Fibroblast of upper back skin (primary cell): ENCODE measurements at places on chromosomes 7 and 10.

- DNase-seq: no peak
Measured at GRCh38 chr10:122632576-122632975, 67.1 kb downstream of the C10orf120 start.

- DNase-seq: no peak
Measured at GRCh38 chr7:36764929-36765328, 40.6 kb upstream of the AOAH start.

- no peak for DNase-seq
Measured at GRCh38 chr10:49160814-49161213, 27.0 kb upstream of the FAM170B start.

GRCh38 chr10:121556455-121556854 lies 41.8 kb downstream of the FGFR2 start:
- DNase-seq: no peak

- no peak for DNase-seq
Measured at GRCh38 chr10:18699849-18700840, 40.9 kb downstream of the ARL5B start.

DNA sequence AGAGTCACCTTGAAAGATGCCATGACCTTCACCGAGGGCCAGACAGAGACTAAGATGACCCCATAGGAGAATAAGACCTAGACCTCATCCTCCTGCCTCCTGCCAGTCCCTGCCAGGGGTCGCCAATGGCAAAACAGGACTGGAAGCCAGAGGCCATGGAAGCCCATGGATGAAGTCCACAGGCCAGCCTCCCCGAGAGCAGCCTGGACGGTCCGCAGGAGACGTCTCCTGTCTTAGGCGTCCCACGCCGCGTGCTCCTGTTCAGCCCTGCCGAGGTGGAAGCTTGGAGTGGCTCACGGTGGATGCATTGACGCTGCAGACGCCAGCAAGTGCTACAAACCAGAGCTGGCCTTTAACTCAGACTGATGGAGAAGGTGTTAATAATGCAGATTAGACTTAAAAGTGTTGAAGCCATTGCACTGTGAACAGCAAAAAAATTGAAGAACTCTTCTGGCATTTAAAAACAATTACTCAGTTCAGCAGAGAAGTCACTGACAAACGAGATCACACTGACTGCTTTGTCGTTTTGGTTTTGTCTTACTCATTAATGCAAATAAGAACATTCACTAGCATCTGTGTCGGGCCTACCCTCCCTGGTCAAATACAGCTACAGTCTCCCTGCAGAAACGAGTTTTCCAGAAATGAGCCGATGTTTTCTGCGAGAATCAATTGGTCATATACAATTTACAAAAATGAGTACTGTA lies 38.1 kb upstream of the FAM20C start:
- no peak for DNase-seq

DNA sequence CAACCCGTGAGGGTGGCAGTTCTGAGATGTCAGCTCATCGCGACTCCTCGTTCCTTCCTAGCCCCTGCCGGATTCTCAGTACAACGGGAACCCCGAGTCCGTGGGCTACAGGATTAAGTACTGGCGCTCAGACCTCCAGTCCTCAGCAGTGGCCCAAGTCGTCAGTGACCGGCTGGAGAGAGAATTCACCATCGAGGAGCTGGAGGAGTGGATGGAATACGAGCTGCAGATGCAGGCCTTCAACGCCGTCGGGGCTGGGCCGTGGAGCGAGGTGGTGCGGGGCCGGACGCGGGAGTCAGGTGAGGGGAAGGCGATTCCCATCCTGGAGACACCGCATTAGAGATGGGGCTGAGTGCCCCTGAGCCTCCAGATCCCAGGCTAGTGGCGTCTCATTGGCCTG lies 568.1 kb upstream of the FOXK1 start:
- DNase-seq: no peak

DNA sequence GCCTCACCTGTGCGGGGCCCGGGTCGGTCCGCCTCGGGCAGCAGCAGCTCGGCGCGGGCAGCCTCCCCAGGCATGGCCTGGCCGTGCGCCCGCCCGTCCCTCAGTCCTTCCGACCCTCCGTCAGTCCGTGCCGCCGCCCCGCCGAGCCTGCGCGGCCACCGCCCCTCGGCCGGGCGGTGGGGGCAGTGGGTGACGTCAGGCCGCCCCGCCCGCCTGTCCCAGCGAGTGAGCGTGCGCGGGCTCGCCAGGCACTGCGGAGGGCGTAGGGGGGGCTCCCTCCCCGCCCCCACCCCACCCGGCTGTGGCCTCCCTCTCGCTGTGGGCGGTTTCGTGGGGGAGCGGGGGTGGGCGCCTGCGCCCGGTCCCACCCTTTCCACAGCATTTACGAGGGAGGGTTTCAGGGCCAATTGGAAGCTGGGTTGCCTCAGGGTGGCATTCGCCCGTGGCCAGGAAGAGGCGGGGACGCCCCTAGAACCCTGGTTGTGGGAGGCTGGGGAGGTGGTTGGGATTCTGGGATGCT lies at the start of gene NACAD:
NACAD (minus strand) TSS at position 149 of the 520 bp plus-strand sequence; CDS start at position 74, 75 bp downstream.
- DNase-seq: peak; percentile 34

DNA sequence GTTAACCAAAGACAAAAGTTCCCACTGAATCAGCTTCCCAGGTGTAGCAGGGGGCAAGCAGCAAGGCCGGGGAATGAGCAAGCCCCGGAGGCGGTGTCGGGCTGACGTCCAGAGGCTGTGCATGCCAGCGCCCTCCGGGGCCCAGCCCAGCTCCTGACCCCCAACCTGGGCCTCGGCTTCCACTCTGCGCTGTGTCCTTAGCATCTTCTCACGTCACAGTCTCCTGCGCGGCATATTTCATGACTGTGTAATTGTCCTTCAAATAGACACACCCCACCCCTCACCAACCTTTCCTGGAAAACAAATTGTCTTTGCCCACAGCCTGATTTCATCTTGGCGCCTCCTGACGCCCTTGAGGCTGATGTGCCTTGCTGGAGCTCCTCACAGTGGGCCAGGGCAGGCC lies 133.5 kb downstream of the RGS10 start:
- DNase-seq: no peak

- DNase-seq: no peak
Measured at GRCh38 chr10:53005612-53006345, 233.2 kb upstream of the MBL2 start.

- DNase-seq: no peak
Measured at GRCh38 chr10:7580520-7580919, 86.2 kb downstream of the ITIH5 start.

- DNase-seq: no peak
Measured at GRCh38 chr7:105688617-105689016, 107.3 kb upstream of the EFCAB10 start.

DNA sequence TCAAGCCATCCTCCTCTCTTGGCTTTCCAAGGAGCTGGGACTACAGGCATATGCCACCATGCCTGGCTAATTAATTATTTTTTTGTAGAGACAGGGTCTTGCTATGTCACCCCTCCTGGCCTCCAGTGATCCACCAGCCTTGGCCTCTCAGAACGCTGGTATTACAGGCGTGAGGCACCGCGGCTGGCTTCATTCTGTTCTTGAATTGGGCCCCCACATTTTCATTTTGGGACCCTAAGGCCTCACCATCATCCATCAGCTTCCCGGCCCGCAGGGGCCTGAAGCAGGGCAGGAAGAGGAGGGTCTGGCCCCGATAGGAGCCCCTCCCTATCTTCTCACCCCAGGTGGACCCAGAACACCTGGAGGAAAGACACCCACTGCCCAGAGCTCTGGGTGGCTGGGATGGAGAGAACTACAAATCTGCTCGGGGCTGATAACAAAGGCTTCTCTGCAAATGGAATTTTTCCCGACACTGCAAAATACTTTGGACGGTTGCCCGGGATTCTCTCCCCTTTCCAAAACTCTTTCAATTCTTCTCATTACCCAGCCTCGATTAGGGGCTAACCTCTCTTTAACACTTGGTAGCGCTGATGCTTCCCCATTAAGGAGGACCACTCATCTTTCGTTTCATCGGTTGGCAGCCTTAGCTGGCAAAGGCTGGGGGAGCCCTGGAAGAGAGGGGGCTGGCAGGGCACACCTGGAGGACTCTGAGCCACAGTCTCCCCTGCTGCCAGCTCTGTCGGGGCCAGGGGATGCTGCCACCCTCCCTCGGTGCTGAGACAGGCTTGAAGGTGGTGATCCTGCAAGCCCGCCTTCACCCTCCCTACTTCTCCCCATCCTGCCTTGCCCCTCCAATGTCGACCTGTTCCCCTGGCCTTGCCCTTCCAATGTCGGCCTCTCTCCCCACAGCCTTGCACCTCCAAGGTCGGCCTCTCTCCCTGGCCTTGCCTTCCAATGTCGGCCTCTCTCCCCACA lies 81.0 kb upstream of the GNA12 start:
- DNase-seq: no peak

- no peak for DNase-seq
Measured at GRCh38 chr7:125089171-125089570, 159.5 kb upstream of the POT1 start.

DNA sequence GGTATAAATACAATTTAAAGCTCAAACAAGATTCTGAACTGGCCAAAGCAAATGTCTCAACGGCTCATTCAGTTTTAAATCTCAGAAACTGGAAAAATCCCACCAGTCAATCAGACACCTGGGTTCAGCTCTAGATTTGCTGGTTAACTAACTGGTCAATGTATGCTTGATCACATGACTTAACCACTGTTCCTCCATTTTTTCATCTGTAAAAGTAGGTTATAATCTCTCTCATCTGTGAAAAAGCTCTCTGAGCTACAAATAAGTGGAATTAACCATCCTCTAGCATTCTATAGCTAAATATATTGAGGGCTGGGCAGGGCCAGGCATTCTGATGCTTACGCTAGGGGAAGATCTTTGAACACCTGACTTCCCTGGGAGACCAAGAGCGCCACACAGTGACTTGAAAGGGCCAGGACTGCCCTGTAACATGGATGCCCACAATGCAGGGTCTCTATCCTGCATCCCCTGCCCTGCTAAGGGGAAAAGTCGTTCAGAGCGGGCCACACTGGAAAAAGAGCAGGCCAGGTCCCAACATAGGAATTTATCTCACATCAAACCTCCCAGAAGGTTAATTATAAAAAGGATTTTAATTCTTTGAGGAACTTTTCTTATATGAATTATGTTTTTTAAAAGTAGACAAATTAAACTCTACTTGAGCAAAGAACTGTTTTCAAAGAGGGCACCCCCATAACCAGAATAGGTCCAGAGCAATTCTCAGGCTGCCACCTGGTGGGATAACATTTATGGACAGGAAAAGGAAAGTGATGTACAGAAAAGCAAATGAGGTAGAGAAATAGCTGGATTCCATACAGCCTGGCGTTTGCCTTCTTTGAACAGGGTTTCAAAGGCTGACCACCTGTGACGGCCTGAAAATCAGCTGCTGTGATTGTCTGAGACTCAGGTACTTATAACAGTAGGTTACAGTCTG lies 1.8 kb downstream of the RP9 start:
- DNase-seq: peak; percentile 60

DNA sequence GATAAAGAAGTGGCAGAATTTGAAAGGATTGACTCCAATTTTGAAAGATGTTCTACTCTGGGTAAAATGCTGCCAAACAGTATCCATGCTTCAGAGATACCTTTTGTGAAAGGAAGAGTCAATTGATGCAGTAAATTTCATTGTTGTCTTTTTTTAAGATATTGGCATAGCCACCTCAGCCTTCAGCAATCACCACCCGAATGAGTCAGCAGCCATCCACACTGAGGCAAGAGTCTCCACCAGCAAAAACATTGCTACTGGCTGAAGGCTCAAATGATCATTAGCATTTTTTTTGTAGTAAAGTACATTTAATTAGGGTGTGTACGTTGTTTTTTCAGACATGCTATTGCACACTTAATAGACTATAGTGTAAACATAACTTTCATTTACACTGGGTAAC lies 31.7 kb upstream of the CYP26C1 start:
- peak; percentile 52 for DNase-seq

GRCh38 chr7:112336936-112337576 lies 113.2 kb upstream of the IFRD1 start:
- no peak for DNase-seq

GRCh38 chr7:1674161-1675035 lies 4.3 kb downstream of the ELFN1 start:
- DNase-seq: no peak

DNA sequence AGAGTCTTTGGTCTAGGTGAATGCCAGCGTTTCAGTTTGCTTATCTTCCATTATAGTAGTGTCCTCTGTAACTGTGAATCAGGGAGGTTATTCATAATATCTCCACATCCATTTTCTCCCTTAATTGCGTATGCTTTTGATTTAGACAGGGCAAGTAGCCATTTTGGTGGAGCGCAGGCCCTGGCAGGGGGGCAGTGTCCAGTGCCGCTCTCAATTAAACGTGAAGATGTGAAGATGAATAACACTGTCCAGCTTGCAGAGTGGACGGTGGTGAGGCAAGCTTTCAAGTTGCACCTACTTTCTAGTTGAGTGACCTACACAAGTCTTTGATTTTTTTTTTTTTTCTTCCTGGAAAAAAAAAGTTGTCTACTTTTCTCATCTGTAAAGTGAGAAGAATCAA lies 4.5 kb downstream of the TSPAN14 start:
- no peak for DNase-seq

- peak; percentile 74 for DNase-seq
Measured at GRCh38 chr10:5622186-5622960, 44.0 kb downstream of the ASB13 start.

GRCh38 chr7:138137423-138138171 lies 61.3 kb downstream of the AKR1D1 start:
- no peak for DNase-seq

- no peak for DNase-seq
Measured at GRCh38 chr10:33271969-33272583, 62.4 kb downstream of the NRP1 start.

GRCh38 chr10:54203401-54203800 lies 597.6 kb downstream of the PCDH15 start:
- DNase-seq: no peak

DNA sequence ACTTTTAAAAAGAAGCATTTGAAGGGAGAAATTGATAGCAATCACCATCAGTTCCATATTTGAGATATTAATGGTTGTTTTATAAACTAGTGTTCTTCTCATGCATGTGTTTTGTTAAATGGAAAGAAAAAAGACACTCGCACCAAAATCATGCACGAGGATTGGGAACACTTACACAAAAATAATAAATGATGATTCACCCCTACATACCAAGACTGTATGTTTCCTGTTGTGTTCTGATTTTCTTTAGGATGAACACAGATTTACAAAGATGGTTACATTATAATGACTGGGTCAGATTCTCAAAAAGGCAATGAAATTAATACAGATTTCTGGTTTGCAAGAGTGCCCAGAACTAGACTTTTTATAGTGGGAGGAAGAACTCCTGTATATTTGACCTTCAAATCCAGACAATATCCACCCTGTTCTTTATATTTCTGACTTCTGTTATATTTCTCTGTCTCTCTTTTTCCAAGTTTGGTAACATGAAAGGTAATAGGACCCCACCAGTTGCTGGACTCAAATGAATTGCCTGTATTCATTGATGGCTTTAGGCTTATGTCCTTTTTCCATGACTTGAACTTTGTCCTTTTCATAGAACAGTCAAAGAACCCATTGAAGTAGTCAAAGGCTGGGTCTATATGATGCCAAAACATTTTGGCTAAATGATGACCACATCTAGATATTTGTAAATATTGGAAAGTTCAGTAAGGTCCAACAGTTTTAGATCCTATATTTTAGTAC lies 54.4 kb downstream of the SEMA3A start:
- peak; percentile 41 for DNase-seq
